ENCODE measurements at places on chromosomes 1 and 21.

- no peak for DNase-seq
Measured at GRCh38 chr21:31908106-31909031, 35.5 kb downstream of the HUNK start.

DNA sequence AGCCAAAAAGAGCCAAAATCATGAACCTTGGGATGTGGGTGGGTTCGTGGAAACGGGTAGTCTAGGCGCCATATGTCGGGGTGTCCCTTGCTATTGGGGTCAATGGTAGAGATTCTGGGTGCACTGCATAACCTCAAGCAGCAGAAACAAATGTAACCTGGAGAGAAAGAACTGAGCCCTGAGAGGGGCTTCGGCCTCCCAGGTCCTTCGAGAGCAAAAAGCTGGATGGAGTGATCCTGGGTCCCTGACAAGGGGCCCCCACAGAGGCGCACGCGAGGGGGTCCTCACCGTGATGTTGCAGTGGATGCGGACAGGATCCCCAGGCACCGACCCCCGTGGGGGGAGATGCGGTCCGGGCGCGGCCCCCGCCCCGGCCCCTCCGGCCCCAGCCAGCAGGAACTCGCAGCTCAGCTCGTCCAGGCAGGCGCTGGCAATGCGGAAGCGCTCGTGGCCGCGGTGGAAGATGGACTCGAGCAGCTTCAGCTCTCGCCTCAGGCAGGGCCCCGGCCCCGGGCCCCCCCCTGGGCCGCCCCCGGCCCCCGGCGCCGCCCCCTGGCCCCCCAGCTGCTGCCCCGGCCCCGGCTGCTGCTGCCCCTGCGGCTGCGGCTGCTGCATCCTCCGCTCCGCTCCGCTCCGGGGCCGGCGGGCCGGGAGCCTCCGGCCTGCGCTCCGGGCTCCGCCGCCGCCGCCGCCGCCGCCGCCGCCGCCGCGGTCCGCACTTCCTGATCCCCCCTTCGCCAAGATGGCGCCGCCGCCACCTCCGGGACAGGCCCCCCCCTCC, at the start of gene UBE2Q1:
TSS of gene UBE2Q1 (minus strand) at position 724 of the 781 bp plus-strand sequence. CDS start at position 615, 109 bp downstream.
- DNase-seq, result no peak

GRCh38 chr1:62377043-62377562, 57.9 kb upstream of the KANK4 start:
- DNase-seq, result no peak

GRCh38 chr1:115179397-115180079, 90.2 kb upstream of the TSPAN2 start:
- DNase-seq, result no peak

GRCh38 chr1:21868941-21869454, 56.9 kb downstream of the LDLRAD2 start:
- no peak for DNase-seq

DNA sequence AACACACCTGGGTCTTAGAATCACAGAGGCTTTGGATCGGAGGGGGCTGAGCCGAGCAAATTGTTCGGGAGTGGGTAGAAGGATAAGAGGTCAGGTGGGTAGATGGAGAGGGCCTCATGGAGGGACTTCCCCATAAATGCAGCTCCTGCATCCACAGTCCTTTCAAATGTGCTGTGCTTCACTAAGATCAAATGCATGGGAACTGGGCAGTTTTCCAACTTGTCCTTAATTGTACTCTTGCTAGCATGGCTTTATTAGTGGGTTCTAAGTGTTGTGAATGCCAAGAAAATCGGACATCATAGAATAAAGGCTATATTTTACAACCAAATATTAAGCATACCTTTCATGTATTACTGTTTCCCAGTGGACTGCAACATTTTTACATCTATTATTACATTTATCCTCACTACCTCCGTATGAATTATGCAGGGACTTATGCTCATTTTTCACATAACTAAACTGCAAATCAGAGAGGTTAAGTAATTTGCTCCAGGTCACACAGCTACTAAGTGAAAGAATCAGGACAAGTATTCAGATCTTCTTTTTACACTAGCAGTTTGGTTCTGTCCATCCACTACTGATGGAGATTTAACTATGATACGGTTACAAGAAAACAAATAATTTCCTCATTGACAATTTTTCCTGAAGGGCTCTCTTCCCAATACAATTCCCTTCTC, 174.5 kb upstream of the RUNX1 start:
- no peak for DNase-seq

DNA sequence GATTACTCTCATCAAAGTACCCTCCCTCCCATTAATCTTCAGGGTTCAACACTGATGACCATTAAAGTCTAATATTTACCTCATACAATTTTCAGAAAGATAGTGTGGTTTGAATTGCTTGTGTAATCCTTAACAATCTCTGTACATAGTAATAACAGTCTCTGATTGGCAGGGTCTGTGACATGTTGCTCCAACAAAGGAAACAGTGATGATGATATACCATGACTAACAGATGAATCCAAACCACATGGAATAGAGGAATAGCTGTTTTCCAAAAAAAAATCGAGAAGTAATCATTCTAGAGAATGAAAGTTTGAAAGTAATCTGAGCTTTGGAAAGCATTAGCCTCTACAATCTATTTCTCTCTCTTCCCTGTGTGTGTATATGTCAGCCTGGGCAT, 610.1 kb upstream of the NEGR1 start:
- no peak for DNase-seq

GRCh38 chr1:29786791-29787732, 550.7 kb downstream of the PTPRU start:
- no peak for DNase-seq

- no peak for DNase-seq
Measured at GRCh38 chr1:160024195-160024905, 7.4 kb downstream of the PIGM start.

DNA sequence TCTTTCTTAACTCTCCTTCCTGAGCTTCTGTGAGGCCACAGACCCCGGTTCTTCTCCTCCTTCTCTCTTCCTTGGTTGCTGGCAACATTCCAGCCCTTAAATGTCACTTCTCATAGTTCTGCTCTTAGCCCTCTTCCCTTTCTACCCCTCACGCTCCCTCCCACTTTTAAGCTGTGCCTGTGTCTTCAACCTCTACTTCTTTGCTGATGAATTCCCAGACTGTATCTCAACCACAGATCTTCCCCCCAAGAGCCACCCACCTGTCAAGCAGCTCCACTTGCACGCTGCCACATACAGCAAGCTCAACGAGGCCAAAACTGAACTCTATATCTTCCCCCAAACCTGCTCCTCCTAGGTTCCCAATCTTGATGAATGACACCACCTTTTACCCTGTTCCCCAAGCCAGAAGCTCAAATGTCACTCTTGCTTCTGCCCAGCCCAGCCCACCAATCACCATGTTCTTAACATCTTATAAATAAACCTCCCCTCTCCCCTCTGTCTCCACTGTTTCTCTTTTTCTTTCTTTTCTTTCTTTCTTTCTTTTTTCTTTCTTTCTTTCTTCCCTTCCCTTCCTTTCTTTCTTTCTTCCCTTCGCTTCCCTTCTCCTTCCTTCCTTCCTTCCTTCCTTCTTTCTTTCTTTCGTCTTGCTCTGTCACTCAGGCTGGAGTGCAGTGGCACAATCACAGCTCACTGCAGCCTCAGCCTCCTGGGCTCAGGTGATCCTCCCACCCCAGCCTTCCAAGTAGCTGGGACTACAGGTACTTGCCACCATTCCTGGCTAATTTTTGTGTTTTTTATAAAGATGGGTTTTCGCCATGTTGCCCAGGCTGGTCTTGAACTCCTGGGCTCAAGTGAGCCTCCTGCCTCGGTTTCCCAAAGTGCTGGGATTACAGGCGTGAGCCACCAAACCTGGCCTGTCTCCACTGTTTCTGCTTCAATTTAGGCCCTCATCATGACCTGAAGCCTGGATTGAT, 19.8 kb upstream of the PTP4A2 start:
- DNase-seq, result no peak

- no peak for DNase-seq
Measured at GRCh38 chr1:233603478-233603877, 10.4 kb upstream of the KCNK1 start.

GRCh38 chr1:66426239-66426853, 107.6 kb upstream of the SGIP1 start:
- DNase-seq, result no peak

DNA sequence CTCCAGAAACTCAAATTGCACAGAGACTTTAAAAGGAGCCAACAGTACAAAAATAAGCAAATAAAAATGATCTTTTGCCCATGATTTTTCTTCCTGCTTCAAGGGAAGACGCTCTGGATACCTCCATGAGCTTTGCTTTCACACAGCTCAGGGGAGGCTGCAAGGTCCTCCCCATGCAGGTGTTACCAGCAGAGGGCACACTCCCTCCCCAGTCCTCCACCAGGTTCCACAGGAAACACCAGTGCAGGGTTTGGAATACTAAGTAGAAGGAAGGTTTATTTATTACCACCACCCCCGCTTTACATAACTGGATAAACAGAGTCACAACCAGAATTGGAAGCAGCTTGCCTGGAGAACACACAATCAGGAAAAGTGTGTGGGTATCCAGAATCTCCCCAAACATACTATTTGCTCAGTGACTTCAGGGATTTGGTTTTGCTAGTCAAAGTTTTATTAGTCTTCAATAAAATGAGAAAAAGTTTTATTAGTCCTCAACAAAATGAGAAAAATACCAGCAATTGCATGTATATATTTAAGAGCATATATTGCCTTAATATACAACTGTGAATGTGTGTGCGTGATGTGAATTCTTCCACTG, 37.3 kb downstream of the HSD3B1 start:
- DNase-seq, result no peak

DNA sequence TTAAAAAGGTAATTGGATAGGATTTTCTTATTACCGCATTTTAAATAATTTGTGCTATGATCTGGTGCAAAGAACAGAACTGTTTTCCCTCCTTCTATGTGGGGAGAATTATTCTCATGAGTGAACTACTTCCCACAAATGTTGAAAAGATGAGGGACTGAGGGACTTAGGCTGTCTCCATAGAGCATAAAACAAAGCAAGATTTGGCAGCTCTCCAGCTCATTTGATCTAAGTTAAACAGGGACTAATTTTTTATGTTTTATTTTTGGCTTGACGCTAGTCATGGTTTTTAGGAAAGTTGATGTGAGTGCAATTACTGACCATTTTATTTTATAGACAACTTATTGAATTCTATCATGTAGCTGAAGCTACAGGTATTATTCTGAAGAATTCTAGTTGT, 362.3 kb downstream of the HLX start:
- no peak for DNase-seq

- no peak for DNase-seq
Measured at GRCh38 chr21:41280115-41280919, 36.3 kb upstream of the FAM3B start.

Measured in activated naive CD8-positive, alpha-beta T cell treated with anti-CD3 and anti-CD28 coated beads, Interleukin-2, amount 50 U/mL, for 16 hours (primary cell).